Kidney (tissue), 22 donors: ENCODE measurements at places on chromosomes 6 and 20.

GRCh38 chr20:297925-298775 lies 780 bp downstream of the ZCCHC3 start:
- H3K27ac ChIP-seq: peak overlapping the region; percentile 95
- H3K4me1 ChIP-seq: peaks cover 7% of the 10 kb centered on the region

DNA sequence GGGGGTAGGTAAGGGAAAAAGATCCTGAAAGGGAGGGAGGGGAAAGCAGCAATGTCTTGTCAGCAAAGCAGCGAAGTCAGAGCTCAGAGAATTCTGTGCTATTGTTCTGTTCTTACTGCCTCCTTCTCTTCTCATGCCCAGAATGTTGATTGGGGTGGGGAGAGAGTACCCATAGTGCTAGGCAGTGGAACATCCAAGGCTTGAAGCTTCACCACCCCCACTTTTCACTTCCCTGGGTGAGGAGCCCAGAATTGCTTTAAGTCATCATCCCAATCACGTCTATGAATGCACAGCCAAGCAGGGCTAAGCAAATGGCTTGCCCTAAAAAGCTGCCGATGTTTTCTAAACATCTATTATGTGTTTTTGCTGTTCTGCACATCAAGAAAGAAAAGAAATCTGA lies 16.5 kb downstream of the REPS1 start:
- no peak overlapping the region for H3K4me3 ChIP-seq
- no peaks in the 10 kb centered on the region for H3K36me3 ChIP-seq
- no peak for DNase-seq
- H3K4me1 ChIP-seq: peaks cover 15% of the 10 kb centered on the region
- H3K27ac ChIP-seq: no peak overlapping the region

GRCh38 chr6:53258076-53258773 lies 90.5 kb downstream of the ELOVL5 start:
- no peak overlapping the region for H3K4me3 ChIP-seq
- no peak overlapping the region for H3K27ac ChIP-seq
- no peaks in the 10 kb centered on the region for H3K36me3 ChIP-seq
- no peaks in the 10 kb centered on the region for H3K27me3 ChIP-seq

DNA sequence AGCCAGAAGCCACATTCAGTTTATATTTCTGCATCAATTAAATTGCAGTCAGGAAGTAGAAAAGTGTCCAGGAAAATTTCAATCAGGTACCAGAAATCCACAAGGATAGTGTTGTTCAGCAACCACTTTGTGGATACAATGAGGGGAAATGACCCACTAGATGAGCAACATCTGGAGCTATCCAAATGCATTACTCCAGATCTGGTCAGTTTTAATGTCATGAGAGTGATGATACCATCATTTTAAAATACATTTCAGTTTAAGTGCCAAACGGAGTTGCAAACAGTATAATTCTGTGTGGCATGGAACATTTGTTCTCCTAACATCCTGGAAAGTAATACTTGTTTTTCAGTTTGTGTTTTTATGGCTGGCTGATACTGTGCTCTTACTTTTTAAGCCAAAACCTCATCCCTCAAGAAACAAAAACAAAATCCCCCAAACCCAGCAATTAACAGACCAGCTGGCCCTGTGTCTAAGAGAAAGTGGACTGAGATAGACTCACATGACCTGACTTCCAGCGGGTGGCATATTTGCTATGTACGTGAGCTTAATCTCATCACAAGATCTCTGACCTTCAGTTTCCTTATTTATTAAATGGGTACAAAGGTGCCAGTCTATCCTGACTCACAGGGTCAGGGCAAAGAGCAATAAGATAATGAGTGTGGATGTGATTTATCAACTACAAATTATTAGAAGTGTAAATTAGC lies 58.8 kb upstream of the CNKSR3 start:
- no peaks in the 10 kb centered on the region for H3K4me1 ChIP-seq
- no peak overlapping the region for H3K27ac ChIP-seq
- no peaks in the 10 kb centered on the region for H3K36me3 ChIP-seq
- DNase-seq: no peak
- H3K4me3 ChIP-seq: no peak overlapping the region

DNA sequence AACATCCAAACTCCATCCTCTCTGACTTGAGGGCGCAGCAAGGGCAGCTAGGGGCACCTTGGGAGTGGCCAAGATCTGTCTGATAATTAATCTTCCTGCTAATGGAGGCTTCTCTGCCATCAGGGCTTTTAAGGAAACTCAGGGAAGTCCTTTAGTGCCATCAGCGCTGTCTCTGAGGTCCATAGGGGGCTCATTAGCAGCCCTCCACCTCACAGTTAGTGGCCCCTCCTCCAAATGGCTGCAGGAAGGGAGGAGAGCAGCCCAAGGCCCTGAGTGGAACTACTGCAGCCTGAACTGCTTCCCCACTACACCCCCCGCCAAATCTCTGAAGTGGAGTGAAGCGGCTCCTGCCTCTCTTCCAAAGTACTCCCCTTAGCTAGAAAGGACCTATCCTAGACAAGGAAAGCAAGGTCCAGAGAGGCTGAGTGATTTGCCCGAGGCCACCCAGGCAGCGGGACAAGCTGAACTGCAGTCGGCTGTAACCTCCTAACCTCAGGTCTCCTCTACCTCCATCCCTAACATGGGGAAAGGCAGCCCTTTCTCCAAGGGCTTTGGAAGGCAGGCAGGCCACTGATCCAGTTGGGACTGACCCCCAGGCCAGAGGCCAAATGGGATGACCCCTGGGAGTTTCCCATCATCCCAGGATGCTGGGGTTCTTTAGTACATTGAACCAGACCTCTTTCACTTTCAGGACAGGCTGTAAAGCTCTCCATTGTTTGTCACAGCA lies 39.5 kb upstream of the ZFAND3 start:
- no peaks in the 10 kb centered on the region for H3K27me3 ChIP-seq
- no peaks in the 10 kb centered on the region for H3K4me1 ChIP-seq
- H3K4me3 ChIP-seq: no peak overlapping the region
- peak overlapping the region; percentile 11 for H3K27ac ChIP-seq
- H3K36me3 ChIP-seq: no peaks in the 10 kb centered on the region
